Amniotic stem cell (primary cell): ENCODE measurements at places on chromosomes 1 and 21.

DNA sequence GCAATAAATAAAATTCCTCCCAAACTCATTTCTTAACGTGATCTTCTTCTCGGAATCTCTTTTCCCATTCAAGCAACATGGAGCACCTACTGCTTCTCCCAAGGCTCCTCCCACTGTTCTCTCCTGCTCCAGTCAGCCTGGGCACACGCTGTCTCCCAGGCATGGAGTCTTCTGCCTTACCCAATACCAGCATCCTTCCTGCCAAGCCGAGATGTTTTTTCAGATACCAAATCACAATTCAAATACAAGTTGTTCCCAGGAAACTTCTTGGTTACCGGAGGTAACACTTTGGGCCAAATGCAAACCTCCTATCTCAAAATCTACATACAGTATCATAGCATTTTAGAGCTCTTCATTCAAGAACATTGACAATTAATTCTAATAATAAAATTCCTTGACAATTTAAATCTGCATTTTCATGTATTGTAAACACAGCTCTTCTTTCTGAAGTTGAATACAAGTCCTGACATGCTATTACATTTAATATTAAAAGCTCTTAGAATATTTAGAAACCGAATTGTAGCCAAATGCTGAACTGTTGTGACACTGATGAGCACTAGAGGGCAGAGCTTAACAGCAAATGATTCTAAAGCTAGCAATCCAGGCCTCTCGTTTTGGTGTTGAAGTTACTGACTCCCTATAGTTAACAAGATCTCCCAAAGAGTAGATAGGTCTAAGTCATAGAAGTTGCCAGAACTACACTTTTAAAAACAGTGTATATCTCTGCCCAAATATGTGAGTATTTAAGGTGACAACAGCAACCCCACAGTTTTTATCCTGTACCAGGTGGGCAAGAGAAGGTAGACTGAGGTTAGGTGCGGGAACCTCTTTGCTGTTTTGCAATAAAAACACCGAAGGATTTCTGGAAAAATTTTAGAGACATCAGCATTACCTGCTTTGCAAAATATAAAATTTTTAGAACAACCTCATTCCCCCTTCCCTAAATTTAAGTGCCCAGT is 52.3 kb downstream of the BCAR3 start:
- DNase-seq, result peak; percentile 66

DNA sequence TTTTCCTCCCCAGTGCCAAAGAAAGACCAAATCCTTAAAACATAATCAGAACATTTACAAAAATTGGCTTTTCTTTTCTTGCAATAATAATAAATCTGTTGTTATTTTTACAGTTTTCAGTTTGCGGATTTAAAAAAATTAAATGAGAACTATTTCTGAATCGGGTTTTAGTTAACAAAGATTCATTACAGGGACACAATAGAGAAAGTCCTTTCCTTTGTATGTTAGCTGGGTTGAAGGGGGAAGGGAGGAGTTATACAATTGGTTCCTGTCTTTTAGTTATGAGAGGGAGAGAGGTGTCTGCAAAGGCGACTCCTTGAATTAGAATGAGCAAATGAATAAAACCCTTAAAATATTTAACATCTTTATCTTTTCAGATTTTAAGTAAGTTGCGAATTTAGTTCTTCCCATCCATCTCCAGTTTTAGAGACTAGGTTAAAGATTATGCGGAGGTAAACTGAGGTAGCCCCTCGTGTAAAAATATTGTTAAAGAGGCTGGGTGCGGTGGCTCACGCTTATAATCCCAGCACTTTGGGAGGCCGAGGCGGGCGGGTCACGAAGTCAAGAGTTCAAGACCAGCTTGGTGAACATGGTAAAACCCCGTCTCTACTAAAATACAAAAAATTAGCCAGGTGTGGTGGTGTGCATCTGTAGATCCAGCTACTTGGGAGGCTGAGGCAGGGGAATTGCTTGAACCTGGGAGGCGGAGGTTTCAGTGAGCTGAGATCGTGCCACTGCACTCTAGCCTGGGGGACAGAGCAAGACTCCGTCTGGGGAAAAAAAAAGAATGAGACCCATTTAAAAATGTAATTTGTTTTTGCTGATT is 3.9 kb downstream of the SPEN start:
- DNase-seq, result no peak

DNA sequence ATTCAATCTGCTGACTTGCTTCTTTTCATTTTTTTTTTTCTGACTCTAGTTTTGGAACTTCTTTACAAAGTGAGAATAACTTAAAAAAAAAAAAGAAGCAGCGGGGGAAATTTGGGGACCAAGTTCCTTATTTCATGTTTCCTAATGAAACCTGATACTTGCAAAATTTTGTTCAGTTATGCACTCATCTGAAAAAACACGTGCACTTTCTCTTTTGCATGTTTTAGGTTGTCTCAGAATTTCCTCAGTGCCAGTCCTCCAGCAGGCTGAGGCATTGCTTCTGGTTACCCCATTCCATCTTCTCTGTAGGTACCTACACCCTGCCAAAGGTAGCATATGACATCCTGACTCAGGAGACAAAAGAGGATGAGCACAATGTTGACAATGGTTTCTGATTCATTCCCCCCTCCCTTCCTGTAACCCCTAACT is 299.7 kb downstream of the GRIK1 start:
- DNase-seq, result no peak

GRCh38 chr1:100510451-100510850 is 27.5 kb upstream of the GPR88 start:
- no peak for DNase-seq

DNA sequence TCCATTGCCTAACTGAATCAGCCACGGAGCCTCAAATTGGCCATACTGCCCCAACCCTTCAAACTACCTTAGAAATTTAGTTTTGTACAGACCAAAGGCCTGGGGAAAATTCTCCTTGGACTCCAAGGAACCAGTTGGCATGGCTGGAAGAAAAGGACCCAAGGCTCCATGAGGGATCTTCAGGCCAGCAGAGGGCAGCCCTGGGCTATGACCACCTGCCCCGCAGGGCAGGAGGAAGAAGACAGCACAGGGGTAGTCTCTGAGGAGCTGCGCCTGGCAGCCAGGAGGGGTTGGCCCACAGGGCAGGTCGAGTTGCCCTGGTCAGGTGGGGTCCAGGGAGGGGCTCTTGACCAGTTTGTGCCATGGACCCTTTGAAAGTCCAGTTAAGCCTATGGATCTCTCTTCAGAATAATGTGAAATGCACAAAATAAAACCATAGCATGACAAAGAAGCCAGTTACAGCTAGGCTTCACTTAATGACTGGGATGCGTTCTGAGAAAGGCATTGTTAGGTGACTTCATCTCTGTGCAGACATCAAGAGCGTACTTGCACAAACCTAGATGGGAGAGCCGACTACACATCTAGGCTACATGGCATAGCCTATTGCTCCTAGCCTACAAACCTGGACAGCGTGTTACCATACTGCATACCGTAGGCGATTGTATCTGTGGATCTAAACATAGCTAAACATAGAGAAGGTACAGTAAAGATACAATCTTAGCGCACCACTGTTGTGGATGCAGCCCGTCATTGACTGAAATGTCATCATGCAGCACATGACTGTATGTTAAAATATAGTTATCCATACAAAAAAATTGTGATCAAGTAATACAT is 26.1 kb downstream of the CACNA1S start:
- DNase-seq, result no peak

DNA sequence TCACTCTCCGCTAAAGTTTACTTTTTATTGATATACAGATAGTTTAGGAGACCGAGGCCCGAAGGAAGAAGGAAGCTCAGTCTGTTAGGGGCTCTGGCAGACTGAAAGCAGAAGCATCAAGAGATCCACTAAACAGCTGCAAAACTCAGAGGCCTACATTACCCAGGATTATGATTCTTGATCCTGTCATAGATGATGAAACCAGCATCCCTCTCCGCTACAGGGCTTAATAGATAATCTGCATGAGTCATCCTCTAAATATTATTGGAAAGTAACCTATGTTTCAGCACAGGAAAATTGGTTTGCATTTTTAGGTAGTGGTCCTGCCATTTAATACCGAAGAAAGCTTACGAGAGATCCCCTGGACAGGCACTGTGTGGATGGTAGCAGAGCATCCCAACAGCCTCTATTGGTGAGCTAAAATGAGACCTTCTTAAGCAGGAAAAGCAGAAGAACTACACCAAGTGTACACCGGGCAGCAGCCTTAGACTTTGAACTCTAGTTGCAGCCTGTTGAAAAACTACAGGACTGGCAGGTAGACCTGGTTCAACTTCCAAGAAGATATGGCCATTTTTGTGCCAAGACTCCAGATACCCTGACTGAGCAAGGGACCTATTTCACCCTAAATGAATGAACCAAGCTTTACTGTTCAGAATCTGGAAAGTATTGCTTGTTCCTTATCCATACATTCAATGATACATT is 6.8 kb downstream of the CASQ2 start:
- no peak for DNase-seq

DNA sequence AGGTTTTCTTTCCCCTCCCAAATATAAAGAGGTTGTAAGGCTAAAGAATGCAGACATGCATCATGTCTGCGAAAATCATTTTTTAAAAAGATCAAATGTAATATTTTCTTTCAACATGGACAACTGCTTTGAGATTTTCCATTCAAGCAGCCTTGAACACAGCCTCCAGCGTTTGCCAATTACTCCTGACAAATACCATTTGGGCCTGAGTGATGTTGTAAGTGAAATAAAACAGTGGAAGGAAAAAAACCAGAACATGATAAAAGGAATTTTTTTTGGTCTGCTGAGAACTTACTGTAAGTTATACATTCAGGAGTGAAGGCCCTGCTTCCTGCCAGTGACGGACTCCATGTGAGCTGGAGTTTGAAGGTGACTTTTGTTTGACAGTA is 37.2 kb downstream of the SETD4 start:
- DNase-seq, result no peak

DNA sequence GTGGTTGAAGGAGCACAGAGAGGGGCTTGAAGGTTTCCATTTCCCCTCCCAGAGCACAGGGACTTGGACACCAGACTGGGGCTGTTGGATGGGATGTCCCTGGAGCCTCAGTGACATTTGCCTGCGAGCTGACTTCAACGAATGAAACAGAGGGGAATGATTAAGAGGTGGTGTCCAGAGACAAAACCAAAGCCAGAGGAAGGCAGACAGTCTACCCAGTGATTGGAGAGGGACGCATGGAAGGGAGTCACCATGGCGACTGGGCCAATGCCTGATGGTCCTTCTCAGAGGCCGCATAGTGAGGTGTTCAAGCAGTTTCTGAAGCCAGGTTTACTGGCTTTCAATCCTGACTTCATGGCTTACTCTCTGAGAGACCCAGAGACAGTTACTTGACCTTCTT is 77.2 kb downstream of the NUF2 start:
- DNase-seq, result no peak

- DNase-seq, result no peak
Measured at GRCh38 chr21:41977034-41977950, 23.5 kb upstream of the C2CD2 start.

GRCh38 chr21:17931080-17931479 is 111.9 kb upstream of the C21orf91 start:
- no peak for DNase-seq

- DNase-seq, result no peak
Measured at GRCh38 chr1:3603156-3603555, 8.2 kb downstream of the MEGF6 start.

- no peak for DNase-seq
Measured at GRCh38 chr1:235932090-235932510, 65.4 kb upstream of the LYST start.

- DNase-seq, result no peak
Measured at GRCh38 chr21:45228656-45229240, 58.9 kb downstream of the POFUT2 start.
